ENCODE measurements at places on chromosomes 7 and 10.
A peak's percentile ranks its signal among the peaks of the same experiment; 100 is the strongest.

- DNase-seq = no peak
Measured at GRCh38 chr7:155594961-155595366, 48.6 kb upstream of the CNPY1 start.

- no peak for DNase-seq
Measured at GRCh38 chr10:14618674-14619073, 156.0 kb downstream of the FAM107B start.

DNA sequence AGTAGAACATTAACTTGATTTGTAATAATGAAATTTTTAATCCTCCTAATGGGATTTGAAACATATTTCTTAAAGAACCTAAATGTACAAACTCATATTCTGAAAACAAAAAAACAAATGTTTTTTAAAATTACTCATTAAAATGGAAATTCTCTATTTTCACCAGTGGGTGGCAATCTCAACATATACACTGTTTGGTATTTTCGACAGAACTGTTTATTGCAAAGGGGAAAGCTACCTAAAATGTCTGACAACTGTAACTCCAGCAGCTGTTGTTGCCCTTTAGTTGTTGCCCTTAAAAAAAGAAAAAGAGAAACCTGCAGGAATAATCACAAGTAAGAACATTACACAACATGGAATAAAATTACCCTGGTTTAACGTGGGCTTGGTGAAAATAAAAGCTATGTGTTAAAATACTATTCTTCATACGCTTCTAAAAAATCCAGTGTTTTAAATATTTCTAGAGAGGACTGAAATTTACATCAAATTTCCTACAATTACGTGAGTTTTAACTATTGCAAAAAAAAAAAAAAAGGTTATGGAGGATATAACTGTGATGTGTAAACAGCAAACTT lies 54.5 kb downstream of the COL1A2 start:
- DNase-seq = peak; percentile 74

GRCh38 chr7:55245271-55245723 lies 119.8 kb upstream of the LANCL2 start:
- DNase-seq = peak; percentile 92

DNA sequence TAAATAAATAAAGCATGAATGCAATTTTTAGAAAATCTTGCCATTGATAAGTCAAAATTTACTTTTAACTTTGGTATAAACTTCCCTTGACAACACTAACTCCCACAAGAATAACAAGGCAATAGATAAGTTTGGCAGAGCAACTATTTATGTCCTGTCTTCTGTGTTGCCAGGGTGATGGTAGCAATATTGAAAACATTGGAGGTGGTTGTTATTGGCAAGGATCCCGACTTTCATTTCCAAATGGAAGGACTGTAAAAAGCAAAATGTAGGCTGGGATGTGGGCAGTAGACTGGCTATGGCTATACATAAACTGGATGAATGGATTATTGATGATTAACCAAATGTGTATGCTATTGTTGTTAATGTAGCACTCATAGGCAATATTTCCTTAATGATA lies 134.9 kb upstream of the CACNA2D1 start:
- peak; percentile 33 for DNase-seq

GRCh38 chr7:24913801-24914464 lies 66.0 kb downstream of the OSBPL3 start:
- no peak for DNase-seq

GRCh38 chr7:2072042-2072441 lies 160.7 kb downstream of the MAD1L1 start:
- DNase-seq = no peak

DNA sequence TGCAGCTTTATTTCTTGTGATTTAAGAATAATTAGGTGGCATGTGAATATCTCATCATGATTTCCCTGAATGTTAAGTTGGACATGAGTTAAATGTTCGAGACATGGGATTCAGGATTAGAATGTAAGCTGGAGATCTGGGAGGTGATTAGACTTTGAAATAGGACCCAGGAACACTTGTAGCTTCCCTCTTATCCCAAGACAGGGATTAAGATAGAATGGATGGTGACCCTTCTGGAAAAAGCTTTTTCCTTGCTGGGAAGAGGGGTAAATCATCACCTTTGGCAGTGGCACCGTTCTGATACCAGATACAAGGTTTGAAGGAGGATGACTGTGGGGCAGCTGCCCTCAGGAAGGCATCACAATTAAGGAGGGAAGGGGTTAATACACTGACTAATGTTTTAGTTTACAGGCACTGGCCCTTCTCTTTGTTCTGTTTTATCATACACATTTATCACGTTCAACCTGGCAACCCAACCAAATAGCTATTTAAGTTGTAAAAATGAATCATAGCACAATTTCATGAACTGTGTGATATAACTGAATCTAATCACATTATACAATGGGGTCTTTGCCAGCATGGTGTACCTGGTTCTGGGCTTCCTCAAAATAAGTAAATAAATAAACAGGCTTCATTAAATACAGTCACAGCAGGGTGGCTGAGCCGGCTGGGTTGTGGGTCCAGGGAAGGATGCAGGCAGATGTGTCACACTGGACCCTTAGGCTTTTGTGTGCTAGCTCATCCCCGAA lies 212.7 kb downstream of the LRMDA start:
- DNase-seq = no peak

DNA sequence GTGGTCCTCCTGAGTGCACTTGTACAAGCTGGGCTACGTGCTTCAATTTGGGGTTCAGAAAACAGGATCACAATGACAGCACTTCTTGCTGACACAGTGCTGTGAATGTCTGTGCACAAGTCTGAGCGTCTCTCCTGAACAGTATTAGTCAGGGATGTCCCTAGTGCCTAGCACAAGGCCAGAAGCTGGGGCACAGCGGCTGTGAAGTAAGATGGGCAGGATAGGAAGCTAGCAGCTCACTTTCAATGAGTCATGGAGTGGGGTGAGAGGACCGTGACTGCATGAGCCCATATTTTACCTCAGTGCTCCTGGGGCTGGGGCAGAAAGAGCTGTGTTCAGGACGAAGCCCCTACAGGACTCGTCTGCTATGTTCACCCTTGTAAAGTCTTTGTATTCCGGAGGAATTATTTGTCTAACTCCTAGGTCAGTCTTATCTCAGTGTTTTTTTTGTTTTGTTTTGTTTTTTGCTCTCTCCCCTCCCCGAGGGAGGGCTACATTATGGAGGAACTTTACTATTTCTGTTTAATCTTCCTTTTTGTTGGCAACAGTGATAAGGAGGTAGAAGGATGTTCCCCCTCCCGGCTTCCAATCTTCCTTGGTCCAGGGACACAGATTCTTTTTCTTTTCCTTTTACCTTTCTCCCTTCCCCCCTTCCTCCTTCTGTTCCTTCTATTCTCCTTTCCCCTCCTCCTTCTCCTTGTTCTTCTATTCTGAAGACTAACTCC lies 2.8 kb upstream of the LRMDA start:
- peak; percentile 56 for DNase-seq

DNA sequence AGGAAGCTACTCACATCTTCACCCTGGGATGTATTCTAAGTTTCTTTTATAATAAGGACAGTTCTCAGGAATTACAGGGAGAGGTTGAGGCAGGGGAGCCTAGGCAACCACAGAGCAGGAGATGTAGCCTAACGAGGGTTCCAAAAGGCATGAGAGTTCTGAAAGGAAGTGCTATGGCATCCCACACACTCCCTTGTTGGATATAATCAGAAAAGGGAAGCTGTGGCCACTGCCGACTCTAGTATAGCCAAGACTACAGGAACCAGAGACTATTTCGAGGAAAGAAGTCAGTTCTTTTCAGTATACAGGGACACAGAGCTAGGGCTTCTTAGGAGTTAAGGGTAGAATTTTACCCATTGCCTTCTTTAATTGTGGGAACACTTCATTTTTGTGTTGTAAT lies 11.0 kb downstream of the PRR15 start:
- no peak for DNase-seq

- no peak for DNase-seq
Measured at GRCh38 chr7:1370738-1371137, 88.5 kb downstream of the MICALL2 start.

DNA sequence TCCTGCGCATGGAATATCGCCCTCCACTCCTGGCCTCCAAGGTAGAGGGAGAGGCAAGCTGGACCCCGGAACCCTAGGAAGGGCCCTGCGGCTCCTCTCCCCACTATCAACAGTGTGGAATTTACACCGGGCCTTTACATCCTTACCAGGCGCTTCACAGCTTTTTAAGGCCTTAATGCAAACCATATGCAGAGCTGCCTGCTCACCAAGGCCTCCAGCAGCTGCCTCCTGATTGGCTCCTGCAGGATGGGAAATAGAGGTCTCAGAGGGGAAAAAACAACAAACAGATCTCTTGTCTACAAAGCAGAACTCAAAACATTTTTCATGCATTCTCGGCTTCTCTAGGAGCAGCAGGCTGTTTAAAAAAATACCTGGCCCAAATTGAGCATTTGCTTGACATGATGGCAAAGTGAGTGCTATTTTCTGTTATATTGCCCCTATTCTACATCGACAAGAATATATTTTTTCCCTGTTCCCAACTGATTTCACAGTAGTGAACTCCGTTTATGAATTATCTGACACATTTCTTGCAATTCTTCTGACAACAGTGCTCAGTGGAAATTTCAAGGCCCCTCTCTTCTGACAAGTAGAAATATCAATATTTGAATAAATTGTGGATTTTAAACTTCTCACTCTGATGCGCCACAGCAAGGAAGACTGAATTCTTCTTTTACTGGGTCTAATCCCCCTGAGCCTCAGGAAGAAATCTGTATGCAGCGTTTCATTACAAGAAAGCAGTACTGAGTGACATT lies 51.7 kb downstream of the EBF3 start:
- peak; percentile 30 for DNase-seq

GRCh38 chr7:55019691-55020465 lies 1.1 kb downstream of the EGFR start:
- DNase-seq = peak; percentile 61

DNA sequence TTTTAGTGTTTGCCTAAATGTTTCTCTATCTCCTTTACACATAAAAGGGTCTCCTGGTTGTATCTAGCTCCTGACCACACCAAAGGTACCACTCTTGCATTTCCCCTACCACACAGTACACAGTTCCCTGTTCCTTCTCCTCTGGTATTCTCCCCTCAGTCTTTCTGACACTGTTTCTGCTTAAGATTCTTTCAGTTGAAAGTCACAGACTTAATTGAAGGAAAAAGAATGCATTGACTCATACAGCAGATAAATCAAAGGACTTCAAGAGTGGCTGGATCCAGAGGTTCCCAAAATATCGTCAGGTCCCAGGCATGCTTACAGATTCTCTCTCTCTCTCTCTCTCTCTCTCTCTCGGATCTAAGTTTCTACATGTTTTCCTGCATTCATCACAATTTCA lies 185.6 kb upstream of the LRGUK start:
- peak; percentile 78 for DNase-seq

DNA sequence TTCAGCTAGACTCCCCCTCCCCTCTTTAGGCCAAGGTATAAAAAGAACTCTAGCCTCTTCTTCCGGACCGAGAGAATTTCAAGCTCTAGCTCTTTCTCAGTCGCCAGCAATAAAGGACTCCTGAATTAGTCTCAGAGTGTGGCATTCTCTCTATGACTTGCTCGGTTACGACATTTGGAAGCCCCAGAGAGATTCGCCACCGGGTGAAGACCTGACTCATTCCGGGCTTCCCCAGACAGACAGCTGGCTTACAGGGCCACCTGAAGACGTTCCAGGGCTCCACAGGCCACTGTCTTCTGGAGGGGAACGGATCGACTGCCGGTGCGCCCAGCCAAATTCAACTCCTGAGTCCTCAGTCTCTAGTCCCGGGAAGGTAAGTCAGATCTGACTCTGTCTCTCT lies at the start of gene AKR1B15:
Gene AKR1B15, plus strand, starts transcription at position 234 of the 400 bp plus-strand sequence. CDS start 15,510 bp downstream, outside the sequence.
- peak; percentile 83 for DNase-seq

- DNase-seq = peak; percentile 77
Measured at GRCh38 chr7:43721193-43721806, 8.0 kb downstream of the COA1 start.

DNA sequence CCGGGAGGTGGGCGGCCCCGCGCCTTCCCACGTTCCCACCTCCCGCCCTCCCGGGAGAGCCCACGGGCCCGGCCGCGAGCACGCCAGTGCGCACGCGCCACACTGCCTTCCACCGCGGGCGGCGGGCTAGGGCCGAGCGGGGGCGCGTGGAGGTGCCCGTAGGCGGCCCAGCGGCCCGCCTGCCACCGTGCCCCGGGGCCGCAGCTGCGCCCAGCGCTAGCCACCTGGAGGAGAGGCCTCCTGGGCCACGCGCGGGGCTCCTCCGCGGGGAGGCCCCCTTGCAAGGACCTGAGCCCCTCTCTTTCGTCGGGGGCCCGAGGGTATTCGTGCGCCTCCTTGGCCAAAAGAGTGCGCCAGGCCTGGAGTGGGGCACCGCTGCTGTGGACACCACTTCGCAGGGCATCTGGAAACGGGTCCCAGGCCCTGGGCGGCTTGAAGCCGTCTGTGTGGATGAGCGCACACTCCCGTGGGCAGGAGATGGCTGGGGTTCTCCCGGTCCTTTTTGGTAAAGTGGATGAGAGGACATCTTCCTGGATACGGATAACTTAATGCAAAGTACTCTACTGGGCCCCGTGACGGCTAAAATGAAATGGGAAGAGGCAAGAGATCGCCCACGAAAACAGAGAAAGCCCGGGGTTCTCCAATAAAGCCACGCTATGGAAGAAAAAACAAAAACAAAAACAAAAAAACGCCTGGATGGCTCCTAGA lies 9.0 kb upstream of the EBF3 start:
- no peak for DNase-seq

DNA sequence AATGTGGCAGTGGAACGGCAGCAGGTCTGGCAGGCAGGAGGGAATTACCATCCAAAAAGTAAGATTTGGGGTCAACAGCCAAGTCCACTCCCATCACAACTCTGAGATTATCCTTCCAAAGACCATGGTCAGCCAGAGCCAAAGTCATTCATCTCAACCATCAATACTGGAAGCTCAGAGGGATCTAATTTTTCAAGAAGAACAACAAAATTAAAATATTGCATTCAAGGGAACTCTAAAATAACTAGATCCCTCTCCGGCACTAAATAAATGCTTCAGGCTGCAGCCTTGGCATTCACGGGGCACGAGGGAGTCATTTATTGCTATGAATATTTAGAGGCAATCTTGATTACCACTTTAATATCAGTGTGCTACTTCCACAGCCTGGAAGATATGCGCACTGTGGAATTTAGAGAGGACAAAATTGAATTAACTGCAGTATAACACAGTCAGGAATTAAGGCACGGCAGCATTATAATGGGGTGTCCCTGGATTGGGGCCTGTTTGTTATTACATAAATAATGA lies 102.0 kb downstream of the ADAM12 start:
- no peak for DNase-seq

GRCh38 chr10:45227042-45227441 lies 88.4 kb downstream of the OR13A1 start:
- no peak for DNase-seq

GRCh38 chr10:59762505-59762904 lies 9.2 kb upstream of the MRLN start:
- no peak for DNase-seq

DNA sequence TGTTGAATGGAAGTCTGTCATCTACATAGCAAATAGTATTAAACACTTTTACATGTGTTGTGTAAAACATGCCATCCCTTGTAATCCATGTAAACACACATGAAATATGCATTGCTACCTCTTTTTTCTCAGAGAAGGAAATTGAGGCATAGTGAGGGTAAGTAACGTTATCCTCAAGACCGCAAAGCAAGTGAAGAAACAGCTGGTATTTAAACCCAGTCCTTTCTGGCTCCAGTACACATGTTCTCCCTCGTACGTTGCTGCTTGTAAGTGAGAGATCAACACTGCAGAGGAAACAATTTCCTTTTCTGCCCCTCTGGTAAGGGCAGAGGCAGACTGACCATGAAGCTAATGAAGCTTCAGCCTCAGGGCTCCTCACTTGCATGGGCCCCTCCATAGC lies 28.5 kb downstream of the MAP3K8 start:
- no peak for DNase-seq

GRCh38 chr10:29537799-29538198 lies 97.0 kb downstream of the SVIL start:
- no peak for DNase-seq

Data from GM23248 (cell line).